ENCODE measurements at places on chromosomes 16 and 17.

GRCh38 chr16:19700319-19700781, 17.7 kb downstream of the KNOP1 start:
- no peak for DNase-seq

DNA sequence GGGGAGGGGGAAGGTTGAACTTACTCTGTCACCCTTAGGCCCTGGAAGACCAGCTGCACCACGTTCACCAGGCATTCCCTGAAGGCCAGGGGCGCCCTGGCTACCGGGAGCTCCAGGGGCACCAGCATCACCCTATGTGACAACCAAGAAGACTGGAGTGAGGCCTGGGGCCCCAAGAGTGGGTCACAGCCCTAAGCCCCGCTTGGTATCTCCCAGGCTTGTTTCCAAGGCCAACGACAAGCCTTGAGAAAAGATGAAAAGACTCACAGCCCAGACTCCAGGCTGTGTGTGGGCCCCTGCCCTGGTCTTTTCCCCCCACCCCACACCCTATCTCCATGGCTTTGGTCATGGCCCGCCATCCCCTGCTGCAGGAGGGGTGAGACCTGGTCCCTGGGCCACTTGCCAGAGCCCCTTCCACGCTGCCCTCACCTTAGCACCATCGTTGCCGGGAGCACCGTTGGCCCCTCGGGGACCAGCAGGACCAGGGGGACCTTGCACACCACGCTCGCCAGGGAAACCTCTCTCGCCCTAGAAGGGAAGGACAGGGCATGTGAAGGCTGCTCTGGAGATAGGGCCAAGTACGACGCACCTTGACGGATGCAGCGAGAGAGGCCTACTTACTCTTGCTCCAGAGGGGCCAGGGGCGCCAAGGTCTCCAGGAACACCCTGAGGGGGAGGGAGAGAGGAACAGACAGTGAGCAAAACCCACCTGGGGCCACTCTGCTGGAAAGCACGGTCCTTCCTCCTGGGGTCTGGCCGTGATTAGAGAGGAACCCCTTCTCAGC, 9.9 kb downstream of the COL1A1 start:
- no peak for DNase-seq

DNA sequence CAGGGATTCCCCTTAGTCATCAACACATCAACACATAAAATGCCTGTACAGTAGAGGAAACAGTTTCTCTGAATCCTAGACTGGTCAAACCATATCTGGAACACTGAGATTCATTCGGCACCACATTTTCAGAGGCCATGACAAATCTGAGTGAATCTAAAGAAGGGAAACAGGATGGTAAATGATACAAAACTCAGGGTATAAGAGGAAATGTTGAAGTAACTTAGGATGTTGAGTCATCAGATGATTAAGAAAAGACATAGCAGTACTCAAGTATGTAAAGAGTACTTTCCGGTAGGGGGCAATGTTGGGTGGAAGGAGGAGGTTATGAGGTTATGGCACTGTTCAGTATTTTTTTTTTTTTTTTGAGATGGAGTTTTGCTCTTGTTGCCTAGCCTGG, 358.5 kb upstream of the PMFBP1 start:
- DNase-seq = no peak

DNA sequence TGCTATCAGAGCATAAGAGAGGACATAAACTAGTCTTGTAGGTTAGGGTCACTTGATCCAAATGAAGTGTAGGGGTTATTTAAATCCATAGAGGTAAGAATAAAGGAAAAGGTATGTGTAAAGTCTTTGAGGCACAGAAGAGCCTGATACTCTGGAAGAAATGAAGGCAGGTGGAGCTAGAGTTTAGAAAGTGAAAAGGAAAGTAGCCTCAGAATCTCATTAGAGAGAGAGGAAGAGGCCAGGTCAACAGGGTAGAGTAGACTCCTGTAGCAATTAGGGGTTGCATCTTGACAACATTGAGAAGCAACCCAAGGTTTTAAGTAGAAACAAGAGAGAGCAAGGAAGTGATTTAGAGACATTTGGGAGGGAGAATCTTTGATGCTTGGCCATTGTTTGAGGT, 235.2 kb upstream of the SOX9 start:
- DNase-seq = no peak

DNA sequence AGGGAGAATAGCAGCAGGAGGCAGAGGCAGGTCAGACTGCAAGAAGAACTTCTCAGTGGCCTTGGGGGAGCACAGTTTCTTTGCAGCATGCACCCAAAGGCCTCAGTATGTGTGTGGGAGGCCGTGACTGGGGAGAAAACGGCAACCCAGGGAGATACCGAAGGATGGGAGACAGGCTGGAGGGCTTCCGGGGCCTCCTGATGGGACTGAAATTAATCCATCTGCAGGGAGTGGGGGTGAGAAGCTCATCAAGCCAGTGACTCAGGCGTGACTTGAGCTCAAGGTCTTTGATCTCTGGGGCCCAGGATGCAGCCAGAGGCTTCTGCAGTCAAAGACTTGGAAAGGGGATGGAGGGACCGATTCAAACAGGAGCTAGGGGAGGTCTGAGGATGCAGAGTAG, 5.1 kb upstream of the C17orf113 start:
- no peak for DNase-seq

GRCh38 chr17:39225959-39226683, 376 bp upstream of the STAC2 start:
- peak; percentile 74 for DNase-seq

DNA sequence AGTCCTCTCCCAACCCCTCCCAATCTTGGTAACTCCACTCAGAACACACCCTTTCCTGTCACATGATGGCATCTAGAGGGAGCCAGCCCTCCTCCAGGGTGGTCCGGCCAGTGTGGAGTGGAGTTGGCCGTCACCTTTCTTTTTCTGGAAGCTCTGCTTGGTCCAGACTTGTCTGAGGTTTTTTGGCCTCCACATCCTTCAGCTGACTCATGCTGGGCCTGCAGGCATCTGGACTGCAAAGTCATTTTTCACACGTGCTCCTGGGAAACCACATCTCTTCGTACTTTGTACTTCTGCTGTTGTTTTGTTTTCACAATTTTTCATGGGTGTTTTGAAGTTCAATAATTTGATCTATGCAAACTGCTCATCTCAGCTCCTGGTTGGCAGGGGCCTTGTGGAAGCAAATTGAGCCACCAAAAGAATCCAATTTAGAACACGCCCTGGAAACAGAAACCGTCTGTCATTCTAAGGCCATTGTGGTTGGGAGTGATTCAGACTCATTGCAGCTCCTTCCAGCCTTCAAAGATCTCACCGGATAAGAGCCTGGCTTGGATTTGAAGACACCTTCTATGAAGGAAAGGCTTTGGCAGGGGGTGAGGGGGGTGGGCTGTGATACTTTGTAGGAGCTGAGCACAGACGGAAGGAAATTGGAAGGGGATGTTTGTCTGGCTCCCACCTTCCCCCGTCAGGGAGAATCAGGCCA, 42.4 kb upstream of the NF1 start:
- peak; percentile 29 for DNase-seq

DNA sequence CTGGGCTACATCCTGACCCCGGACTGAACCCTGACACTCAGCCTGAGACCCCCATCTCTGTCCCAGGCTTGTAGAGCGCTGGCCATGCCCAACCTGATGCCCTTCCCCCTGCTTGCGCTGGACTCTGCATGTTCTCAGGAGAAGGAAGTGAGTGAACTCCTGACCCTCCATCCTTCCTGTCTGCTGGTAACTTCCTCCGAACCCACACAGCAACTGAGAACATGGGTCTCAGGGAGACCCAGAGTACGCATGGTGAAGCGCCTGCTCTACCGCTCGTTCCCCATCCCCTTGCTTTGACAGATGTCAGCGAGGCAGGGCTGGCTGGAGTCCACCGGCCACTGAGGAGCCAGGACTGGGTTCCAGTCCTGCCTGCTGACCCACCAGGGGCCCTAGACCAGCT, 6.1 kb downstream of the CAMKK1 start:
- DNase-seq = no peak

GRCh38 chr16:26070302-26071100, 378.7 kb downstream of the HS3ST4 start:
- no peak for DNase-seq

GRCh38 chr17:37317867-37318266, 57.9 kb upstream of the C17orf78 start:
- DNase-seq = no peak

- DNase-seq = no peak
Observed at GRCh38 chr17:3723188-3723555, 531 bp upstream of the HASPIN start.

GRCh38 chr17:39036009-39036408, 68.8 kb upstream of the FBXO47 start:
- DNase-seq = no peak

- no peak for DNase-seq
Observed at GRCh38 chr16:26454102-26454501, 612.6 kb upstream of the C16orf82 start.

GRCh38 chr16:29927070-29927905, 1.3 kb upstream of the KCTD13 start:
- DNase-seq = no peak

- no peak for DNase-seq
Observed at GRCh38 chr16:78775161-78775561, 675.7 kb downstream of the WWOX start.

- no peak for DNase-seq
Observed at GRCh38 chr16:64736857-64737256, 385.0 kb downstream of the CDH11 start.

DNA sequence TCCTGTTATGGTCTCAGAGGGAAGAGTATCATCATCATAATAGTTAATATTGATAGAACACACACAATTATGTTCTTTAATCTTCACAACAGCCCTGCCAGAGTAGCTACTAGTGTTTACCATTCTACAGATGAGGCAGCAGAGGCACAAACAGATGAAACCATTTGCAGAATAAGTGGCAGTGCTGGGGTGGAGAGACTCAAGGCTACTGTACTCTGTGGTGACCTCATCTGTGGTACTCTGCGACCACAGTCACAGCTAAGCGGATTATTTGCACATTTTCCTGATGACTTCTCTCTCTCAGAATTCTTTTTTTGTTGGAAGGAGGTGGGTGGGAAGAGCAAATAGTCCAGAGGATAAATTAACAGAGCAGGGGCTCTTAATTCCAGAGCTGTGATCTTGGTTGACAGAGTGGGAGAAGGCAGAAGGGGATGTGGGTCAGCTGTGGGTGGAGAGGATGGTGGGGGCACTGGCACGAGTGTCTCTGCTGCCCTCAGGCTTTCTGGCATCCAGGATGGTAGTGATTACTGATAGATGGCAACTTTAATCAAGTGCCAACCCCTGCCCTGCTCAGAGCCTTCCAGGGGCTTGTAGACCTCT, 41.8 kb downstream of the MRM1 start:
- no peak for DNase-seq

DNA sequence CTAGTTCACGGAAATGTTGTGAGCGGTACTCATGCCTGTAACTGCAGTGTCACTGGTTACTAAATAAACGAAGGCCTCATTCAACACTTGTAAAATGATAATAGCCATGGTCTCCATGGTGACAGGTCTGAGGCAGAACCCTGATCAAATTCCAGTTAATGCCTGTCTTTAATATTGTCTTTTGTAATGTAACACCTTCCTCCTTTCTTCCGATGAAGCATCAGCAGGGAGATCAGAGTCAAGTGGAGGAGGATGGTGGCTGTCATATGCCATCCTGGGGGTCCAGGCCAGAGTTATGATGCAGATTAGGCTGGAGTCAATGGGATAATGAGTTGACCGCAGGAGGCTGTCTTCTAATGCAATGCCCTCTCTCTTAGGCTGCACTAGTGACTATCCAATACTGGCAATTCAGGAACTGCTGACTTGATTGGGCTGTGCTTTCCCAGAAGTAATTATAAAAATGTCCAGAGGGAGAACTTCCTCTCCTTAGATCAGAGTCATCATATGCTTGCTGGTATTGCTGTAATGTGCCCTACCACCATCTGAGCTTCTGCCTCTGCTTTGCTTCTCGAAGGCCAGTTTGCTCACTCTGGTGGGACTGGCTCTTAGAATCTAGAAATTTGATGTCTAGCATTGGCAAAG, 419.1 kb downstream of the CA10 start:
- no peak for DNase-seq

GRCh38 chr17:82553210-82553930, 33.8 kb downstream of the FOXK2 start:
- no peak for DNase-seq

GRCh38 chr17:38748892-38749222, 721 bp upstream of the PCGF2 start:
- DNase-seq = no peak

GRCh38 chr16:82899731-82900450, 273.1 kb downstream of the CDH13 start:
- no peak for DNase-seq

GRCh38 chr16:20611975-20612481, 35.9 kb upstream of the ACSM2B start:
- peak; percentile 80 for DNase-seq

DNA sequence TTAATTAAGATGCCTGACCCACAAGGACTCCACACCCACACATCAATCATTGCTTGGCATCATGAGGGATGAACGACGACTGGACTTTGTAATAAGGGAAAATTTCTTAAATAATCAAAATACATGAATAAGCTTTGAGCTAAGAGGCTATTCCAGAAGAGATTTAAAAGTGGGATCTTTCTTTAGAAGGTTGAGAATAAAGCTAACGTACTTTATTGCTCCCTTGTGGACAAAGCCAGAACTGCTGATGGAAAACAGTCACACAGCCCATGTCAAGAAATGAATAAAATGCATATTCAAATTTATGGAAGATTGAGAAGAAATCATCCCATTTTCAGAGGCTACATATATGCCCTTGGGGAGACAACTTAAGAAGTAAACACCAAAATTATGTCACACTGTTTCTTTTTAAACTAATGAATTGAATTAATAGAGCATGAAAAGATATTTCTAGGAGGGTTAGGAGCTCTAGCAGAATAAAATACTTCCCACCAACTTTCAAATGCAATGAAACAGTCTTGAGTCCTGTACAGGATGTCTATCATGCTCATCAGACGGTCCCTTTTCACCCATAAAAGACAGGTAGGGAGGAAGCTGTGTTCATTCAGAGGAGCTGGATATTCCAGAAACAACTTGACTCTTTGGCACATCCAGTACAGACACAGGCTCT, 60.2 kb upstream of the PHOSPHO1 start:
- no peak for DNase-seq

DNA sequence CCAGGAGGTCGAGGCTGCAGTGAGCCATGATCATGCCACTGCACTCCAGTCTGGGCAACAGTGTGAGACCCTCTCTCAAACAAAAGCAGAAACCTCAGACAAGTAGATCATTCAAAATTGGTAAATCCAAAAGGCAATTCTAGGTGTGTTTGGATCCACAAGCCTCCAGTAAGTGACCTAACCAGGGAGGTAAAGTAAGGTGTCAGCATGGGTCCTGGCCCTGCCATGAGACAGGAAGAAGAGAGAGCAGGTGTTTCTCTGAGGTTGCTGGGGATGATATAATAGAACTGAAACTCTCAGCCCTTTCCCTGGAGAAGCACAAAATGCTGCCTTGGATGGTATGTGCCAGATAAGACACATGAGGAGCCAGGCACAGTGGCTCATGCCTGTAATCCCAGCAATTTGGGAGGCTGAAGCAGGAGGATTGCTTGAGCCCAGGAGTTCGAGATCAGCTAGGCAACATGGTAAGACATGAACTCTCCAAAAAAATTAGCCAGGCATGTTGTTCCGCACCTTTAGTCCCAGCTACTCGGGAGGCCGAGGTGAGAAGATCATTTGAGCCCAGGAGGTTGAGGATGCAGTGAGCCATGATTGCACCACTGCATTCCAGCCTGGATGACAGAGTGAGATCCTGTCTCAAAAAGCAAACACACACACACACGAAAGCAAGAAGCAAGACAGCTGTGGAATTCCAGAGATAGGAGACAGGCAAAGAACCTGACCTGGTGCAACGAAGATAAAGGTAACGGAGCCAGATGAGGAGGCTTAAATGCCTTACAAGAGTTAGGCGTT, 6.5 kb downstream of the TM4SF5 start:
- no peak for DNase-seq

- DNase-seq = no peak
Observed at GRCh38 chr16:89319886-89320781, 102.6 kb downstream of the ZNF778 start.

GRCh38 chr16:52167328-52167727, 379.6 kb downstream of the TOX3 start:
- DNase-seq = no peak

Measured in left ventricle myocardium inferior (tissue), 1 donor.